ENCODE measurements at places on chromosomes 5 and 9. TPM values are rescaled to one million over a fixed set of nuclear protein-coding genes. Genes with fewer than 3 reads are reported as not detected.

DNA sequence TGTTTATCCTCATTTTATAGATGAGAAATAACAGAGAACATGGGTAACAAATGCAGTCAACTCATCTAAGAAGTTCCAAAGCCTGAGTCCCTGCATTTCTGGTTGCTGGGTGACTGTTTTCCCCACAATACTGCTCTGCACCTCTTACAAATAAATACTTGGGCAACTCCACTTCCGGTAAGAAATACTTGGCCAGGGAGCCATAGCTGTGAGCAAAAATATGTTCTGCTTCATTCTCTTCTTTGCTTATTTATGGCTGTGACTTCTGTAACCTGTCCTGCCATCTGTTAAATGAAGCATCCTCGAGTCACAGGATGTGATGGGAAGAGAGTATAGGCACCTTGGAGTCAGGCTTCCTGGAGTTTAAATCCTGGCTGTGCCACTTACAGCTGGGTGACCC lies 49.9 kb downstream of the GDNF start:
- DNase-seq = no peak

DNA sequence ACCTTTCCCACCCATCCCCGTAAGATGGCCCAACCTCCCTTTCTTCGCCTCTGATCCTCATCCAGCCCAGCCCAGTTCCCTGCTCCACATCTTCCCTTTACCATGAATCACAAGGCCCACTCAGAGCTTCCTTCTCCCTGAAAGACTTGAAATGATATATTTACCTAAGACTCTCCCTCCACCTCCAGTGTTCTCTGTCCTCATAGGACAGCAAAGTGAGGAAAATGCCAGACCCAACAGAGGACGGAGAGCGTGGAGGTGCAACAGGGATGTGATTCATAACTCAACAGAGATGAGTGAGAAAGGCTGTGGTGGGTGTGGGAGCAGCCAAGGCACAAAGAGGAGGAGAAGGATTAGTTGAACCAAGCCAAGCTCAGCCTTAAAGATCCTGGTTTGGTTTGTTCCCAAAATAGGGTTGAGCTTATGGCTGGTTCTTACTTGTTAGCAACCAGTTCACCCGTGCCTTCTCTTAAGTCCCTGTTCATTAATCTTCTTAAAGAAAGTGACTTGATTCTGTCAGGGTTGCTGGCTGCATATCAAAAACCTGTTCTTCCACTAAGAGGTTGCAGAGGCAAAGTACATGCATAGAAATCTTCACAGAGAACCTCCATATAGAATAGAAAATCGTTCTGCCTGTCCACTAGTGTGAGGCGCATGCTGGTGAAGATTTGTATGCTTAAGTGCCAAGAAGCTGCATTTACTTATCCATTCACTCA lies 183.2 kb downstream of the ACTL7B start:
- no peak for DNase-seq

DNA sequence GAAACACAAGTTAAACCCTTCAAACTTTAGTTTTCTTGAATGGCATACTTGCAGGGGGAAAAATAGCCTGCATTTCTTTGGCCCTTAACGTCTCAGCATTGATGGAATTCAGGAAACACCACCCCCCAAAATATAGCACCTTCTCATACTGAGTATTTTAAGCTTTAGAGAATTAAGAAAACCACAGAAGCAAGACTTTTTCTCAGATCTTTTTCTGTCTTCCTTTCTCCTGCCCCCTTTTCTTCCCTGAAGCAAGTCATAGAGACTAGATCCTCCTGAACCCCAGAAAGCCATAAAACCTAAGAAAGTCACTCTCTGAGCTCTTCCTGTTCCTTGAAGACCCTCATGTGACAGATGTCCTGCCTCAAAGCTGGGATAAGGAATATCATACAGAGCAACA lies 1069.9 kb downstream of the EFNA5 start:
- DNase-seq = no peak

GRCh38 chr5:178113841-178114324 lies 551 bp downstream of the N4BP3 start:
- no peak for DNase-seq

DNA sequence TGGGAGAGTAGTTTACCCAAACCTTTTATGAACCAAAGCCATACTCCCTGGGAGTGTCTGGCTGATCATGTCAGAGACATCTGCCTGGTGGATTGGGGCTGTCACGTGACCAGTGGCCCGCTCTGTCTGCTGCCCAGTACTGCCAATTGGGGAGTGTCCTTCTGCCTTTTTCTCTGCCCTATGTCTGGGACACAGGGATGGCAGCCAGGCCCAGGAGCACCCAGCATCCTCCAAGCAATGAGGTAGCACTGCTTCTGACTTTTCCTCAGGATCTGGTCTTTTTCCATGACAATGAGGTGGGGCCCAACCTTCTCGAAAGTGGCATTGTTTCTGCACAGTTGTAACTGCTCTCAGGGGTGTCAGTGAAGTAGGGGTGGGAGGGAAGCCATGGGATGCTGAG lies 21.8 kb downstream of the DAPK1 start:
- DNase-seq = no peak

DNA sequence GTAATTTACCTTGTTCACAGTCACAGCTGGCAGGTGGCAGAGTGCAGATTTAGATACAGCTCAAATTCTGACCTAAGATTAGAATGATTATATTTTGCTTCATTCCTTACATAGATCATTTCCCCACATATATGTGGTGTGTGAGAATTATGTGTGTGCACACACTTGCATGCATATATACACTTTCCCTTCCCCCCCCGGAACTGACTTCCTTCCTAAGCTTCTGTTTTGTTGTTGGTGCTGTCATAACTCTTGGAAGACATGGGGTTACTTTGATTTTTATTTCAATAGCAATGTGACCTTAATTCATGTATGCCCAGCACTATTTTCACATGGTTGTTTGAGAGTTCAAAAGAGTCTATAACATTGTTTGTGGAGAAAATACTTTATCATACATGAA lies 112.8 kb downstream of the CMYA5 start:
- no peak for DNase-seq

Gene CLTA
- 86.8 TPM for total RNA-seq

Gene NMUR2
- not detected for total RNA-seq

- DNase-seq = no peak
Measured at GRCh38 chr5:131845828-131846227, 49.0 kb upstream of the FNIP1 start.

Gene FAM78A
- total RNA-seq = 42.3 TPM

GRCh38 chr9:91405343-91406077 lies 18.1 kb downstream of the NFIL3 start:
- DNase-seq = no peak

Gene PTPRD
- total RNA-seq = not detected

- DNase-seq = no peak
Measured at GRCh38 chr9:109831998-109832658, 52.1 kb downstream of the PALM2AKAP2 start.

Gene MSMP
- not detected for total RNA-seq

Gene PCDHB12
- not detected for total RNA-seq

- no peak for DNase-seq
Measured at GRCh38 chr9:1978941-1979340, 36.2 kb upstream of the SMARCA2 start.

Gene TEK
- total RNA-seq = not detected

Gene KLF9
- 35.4 TPM for total RNA-seq

DNA sequence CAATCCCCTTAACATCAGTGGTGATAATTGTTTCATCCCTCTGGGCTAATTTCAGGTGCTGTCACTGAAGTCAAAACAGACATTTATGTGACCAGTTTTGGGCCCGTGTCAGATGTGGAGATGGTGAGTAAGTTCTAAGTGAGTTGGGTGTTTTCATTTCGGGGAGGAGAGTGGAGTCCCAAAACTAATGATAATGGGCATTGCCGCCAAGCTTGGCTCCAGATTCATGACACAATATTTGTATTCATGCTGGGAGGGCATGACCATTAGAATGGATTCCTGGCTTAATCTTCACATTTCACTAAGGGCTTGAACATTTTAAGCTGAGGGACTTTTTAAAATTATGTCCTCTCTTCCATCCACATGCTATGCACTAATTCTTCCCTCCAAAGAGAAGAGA lies 1.4 kb downstream of the GABRA6 start:
- no peak for DNase-seq

Gene BHMT
- not detected for total RNA-seq

- DNase-seq = no peak
Measured at GRCh38 chr9:136673975-136674785, 11.5 kb downstream of the EGFL7 start.

DNA sequence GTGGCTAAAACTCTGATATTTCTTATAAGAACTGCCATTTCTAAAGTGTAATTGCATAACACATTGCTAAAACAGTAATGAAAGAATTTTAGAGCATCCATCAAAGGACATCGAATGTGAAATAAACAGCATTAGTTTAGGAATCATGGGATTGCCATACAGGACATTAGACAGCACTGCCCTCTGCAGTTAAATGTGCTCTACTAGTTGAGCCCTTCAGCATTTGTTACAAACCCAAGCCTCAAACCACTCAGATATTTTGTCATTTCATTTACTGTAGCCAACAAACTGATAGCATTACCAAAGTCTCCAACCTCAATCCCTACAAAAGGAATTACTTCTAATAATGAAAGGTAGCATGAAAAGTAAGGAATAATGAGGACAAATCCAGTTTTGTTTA lies 116.8 kb upstream of the COX7C start:
- DNase-seq = no peak

DNA sequence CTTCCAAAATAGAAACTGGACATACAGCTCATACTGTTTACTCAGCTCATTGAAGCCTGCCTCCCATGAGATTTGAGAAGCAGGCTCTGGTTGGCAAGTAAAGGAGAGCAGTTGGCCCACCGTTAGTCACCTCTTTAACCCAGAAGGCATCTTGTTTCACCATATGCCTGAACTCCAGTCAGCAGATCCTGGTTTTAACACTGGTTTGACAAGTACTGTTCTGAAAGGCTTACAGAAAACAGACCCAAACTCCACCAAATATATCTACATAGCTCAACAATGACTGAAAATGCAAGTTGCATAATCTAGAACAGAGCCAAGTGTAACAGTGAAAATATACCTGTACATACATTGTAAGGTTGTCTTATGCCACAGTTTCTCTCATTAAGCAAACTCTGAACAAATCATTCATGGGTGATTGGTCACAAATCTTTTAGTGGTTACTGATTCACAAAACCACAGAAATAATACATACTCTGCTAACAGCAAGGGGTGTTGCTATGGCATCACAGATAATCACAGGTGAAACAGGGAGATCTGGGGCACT lies 198.8 kb downstream of the BNC2 start:
- no peak for DNase-seq

GRCh38 chr5:179680014-179680779 lies 637 bp downstream of the CBY3 start:
- DNase-seq = no peak

Gene SPEF2
- total RNA-seq = 19.1 TPM

DNA sequence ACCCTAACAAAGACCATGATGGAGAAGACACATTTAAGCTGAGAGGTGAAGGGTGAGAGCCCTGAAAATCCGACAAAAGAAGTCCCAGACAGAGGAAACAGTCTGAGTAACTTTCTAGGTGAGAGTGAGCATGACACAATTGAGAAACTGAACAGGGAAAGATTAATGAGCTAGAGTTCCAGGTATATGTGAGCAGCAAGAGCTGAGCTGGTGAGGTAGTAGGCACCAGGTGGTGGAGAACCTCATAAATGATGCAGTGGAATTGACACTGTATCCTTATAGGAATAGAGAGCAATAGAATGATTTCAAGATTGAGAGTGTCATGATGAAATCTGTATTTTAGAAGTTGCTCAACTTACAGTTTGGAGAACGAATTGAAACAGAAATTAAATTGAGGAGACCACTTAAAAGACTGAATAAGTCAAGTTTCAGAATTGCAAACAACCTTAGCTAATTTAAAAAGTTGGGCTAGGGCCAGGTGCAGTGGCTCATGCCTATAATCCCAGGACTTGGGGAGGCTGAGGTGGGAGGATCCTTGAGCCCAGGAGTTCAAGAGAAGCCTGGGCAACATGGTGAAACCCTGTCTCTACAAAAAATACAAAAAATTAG lies 89.8 kb downstream of the NREP start:
- DNase-seq = no peak

Gene SLC22A4
- total RNA-seq = 2.9 TPM

Gene LHX2
- total RNA-seq = not detected

All from activated T-cell treated with anti-CD3 and anti-CD28 coated beads, Interleukin-2, amount 50 U/mL, for 72 hours (primary cell).